Activated CD4-positive, CD25-positive, alpha-beta regulatory T cell treated with anti-CD3 and anti-CD28 coated beads, Interleukin-2, amount 50 U/mL, for 24 hours (primary cell): ENCODE measurements at places on chromosomes 2 and 18.

DNA sequence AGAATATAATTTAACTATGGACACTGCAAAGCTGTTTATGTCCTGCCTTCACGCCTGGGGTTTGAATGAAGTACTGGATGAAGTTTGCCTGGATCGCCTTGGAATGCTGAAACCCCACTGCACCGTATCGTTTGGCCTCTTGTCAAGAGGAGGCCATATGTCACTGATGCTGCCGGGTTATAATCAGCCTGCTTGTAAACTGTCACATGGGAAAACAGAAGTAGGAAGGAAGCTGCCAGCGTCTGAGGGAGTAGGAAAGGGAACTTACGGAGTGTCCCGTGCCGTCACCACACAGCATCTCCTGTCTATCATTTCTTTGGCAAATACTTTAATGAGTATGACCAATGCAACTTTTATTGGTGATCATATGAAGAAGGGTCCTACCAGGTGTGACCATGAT, 105.8 kb downstream of the WDR7 start:
- ATAC-seq: no peak

GRCh38 chr2:184879671-184880070, 281.3 kb downstream of the ZNF804A start:
- no peak for ATAC-seq

- no peak for ATAC-seq
Observed at GRCh38 chr2:12338946-12339697, 377.6 kb upstream of the TRIB2 start.

GRCh38 chr2:237432484-237433092, 18.6 kb upstream of the COL6A3 start:
- peak; percentile 64 for ATAC-seq

DNA sequence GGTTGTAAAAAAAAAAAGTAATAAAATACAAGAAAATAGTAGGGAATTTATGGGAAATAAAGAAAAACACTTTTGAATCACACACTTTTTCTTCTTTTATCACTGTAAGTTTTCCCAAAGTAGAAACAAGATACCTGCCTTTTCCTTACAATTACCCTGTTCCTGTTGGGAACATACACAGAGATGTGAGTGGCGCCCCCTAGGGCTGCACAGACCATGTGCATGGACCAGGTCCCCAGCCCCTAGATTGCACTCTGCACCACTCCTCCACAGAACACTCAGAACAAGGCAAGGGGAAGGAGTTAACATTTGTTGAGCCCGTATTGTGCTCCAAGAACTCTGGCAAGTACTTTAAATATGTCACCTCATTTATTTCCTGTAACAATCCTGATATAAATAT, 118.7 kb upstream of the NRP2 start:
- ATAC-seq: no peak

DNA sequence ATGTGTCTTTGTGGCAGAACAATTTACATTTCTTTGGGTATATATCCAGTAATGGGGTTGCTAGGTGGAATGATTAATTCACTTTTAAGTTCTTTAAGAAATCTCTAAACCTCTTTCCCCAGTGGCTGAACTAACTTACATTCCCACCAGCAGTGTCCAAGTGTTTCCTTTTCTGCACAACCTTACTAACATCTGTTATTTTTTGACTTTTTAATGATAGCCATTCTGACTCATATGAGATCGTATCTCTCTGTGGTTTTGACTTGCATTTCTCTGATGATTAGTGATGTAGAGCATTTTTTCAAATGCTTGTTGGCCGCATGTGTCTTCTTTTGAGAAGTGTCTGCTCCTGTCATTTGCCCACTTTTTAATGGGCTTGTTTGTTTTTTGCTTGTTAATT, 43.1 kb upstream of the PTH2R start:
- ATAC-seq: no peak

- no peak for ATAC-seq
Observed at GRCh38 chr2:43100362-43100882, 126.0 kb downstream of the ZFP36L2 start.
